ENCODE measurements at places on chromosomes 1 and 21.

DNA sequence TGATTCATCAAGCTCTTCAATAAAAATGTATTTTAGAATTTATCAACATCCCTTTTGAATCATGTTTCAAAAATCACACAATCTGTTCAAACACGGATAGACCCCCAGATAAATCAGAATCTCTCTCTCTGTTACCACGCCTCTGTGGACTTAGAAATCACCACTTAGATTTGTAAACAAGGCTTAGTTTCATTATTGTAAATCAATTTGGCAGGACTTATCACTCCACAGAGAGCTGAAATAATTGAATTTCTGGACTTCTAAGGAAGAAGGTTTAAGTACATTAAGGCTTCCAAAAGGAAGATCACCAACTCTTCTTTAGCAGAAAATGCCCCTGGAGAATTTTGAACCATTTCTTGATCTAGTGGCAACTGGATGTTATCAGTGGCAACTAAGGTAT, 100.4 kb downstream of the APP start:
- DNase-seq = no peak

- DNase-seq = no peak
Measured at GRCh38 chr1:56450004-56450666, 129.2 kb downstream of the PLPP3 start.

- no peak for DNase-seq
Measured at GRCh38 chr1:173084292-173084691, 33.6 kb upstream of the TNFSF18 start.

DNA sequence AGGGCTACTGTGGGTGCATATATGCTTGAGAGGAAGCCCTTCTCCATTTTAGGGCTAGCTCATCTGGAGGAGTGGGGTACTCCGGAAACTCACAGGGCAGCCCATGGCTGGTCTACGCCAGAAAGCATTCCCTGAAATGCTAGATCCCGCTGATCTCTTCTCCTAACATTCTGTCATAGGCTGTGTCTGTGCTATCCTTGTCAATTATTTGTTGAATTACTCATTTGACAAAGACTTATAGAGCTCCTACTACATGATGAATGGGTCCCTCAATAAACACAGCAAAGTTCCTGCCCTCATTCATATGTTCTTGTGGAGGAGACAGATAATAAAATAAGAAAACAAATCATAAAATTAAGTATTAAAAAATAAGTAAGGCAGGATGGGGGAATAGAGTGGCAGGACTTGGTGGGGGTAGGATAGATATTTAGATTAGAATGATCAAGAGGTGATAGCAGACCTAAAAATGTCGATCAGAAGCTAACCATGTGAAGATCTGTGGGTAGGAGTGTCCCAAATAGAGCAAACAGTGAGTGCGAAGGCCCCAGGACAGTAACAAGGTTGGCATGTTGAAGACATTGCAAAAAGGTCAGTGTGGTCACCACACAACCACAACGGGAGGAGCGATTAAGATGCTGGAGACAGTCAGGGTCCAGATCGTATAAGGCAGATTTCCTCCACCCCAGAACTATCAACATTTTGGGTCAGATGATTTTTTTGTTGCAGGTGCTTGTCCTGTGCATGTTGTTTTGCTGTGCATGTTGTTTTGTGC, 13.2 kb downstream of the NGF start:
- no peak for DNase-seq

- DNase-seq = no peak
Measured at GRCh38 chr1:41920658-41921057, 1.9 kb upstream of the HIVEP3 start.

DNA sequence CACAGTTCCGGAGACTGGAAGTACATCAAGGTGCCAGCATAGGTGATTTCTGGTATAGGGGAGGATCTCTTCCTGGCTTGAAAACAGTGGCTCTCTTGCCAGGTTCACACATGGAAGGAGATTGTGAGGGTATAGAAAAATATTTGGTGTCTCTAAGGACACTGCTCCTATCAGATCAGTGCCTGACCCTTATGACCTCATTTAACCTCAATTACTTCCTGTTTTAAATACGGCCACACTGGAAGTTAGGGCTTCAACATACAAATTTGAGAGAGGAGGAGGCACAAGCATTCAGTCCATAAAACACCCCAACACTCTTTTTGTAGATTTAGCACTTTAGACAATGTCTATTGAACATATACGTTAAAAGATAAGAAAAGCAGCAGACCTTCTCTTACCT, 37.0 kb downstream of the COL6A1 start:
- DNase-seq = no peak

- DNase-seq = no peak
Measured at GRCh38 chr1:154910851-154911250, 25.7 kb downstream of the PMVK start.

DNA sequence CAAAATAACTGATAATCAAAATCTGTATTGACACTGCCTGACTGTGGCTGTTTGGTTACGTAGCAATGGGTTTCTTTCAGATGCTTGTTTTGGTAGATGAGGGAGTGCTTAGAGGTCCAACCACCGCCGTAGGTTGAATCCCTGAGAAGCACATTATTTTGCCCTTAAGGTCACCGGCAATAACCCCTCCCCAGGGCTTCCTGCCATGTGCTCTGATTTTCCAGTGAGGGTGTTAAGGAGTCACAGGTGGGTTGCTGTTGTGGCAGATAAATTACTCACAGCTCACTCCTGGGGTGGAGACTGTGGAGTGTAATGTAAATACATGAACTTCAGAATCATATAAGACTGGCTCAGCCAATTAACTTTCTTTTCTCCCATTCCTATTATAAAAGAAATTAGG, 81.5 kb upstream of the ZP4 start:
- no peak for DNase-seq

- DNase-seq = no peak
Measured at GRCh38 chr1:8378178-8378577, 60.3 kb downstream of the SLC45A1 start.

- DNase-seq = no peak
Measured at GRCh38 chr1:117653195-117653594, 47.3 kb downstream of the TENT5C start.
